ENCODE measurements at places on chromosomes 1 and 21.

GRCh38 chr1:55869065-55869464 is 653.9 kb upstream of the USP24 start:
- DNase-seq: no peak

GRCh38 chr21:32770871-32771523 is 558 bp downstream of the PAXBP1 start:
- peak; percentile 1 for DNase-seq

- no peak for DNase-seq
These were observed 164.6 kb upstream of the GJB5 start for GRCh38 chr1:34590211-34590623.

GRCh38 chr1:201125800-201126199 is 1.2 kb downstream of the ASCL5 start:
- no peak for DNase-seq

GRCh38 chr21:15559660-15560059 is 170.1 kb upstream of the USP25 start:
- no peak for DNase-seq

Measured in stimulated activated CD8-positive, alpha-beta memory T cell treated with anti-CD3 and anti-CD28 coated beads, Interleukin-7, amount 100 ng/mL, for 4 hours (primary cell).